Anterior cingulate cortex (tissue), 58 donors: ENCODE measurements at places on chromosomes 16 and 17.
A peak's percentile ranks its signal among the peaks of the same experiment; 100 is the strongest.

- DNase-seq: no peak
Observed at GRCh38 chr16:69495821-69496220, 69.9 kb upstream of the NFAT5 start.

DNA sequence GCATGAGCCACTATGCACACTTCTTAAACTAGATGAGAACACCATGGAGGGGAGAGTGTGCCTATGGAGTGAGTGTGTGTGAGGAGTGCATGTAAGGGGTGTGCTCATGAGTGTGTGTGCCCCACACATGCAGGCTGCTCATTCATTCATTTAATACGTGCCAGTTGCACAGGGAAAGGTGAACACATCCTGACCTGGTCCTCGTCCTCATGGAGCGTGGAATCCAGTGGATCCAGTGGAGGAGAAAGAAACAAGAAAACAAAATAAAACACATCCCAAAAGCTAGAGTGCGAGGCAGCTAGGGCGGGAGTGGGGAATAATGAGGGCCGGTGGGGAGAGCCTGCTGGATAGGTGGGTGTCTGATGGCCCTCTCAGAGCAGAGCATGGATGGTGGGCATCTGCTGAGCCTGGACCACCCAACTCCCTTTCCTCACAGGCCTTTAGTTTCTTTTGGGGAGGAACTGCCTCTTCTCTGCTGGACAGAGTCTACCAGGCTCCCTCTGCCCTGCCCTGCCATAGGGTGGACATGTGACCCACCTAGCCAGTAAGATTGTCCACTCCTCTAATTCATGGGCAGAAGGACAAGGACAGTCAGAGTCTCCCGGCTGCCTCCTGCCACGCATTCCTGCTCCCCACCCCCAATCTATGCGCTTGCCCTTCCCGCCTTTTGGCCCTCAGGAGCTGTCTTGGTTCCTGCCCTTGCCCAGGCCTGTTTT, 204.3 kb downstream of the RAB11FIP4 start:
- DNase-seq: no peak

GRCh38 chr17:74862108-74862901, 2.6 kb upstream of the GRIN2C start:
- peak; percentile 20 for DNase-seq

DNA sequence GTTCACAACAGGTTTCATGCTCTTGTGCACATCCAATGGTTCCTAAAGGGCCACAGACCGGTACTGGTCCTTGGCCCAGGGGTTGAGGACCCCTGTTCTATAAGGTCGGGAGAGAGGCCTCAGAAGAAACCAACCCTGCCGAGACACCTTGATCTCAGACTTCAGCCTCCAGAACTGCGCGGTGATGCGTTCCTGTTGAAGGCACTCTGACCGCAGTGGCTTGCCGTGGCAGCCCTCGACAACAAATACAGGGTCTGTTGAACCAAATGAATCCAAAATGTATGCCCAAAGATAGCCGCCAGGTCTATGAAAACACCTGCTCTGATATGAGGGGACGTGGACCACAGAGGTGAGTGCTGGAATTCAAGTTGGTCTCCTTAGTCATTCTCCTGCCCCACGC, 389.8 kb downstream of the SEC14L1 start:
- no peak for DNase-seq

DNA sequence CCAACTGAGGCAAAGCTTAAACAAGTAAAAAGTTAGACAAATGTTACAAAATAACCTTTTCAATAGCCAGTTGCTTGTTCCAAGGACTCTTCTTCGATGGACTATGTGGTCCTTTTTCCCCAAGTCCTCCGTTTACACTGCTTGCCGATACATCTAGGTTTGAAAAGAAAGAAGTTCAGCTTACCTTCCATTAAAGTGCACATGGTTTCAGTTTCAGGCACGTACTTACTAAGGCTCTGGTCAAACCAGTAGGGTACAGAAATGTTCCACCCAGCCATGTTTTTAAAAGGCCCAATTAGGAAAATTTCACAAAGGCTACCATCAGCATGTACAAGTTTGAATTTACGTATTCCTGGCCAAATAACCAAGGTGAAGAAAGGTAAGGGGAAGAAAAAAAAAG, 2.1 kb downstream of the SRSF2 start:
- DNase-seq: no peak

DNA sequence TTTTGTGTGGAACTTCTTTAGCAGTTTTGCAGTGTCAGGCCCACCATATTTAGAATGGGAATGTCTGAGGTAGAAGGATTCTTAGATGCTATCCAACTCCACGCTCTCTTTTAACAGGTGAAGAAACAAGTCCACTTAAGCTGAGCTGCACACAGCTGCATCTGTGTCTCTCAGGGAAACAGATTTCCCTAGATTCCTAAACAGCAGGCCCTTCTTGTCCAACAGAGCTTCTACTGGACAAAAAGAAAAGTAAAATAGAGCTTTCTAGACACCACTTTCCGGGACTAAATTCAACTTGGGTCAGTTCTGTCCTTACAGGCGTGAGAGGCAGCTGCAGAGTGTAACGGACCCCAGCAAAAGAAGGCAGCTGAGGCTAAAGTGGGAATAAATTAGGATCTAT, 51.7 kb downstream of the SNX11 start:
- no peak for DNase-seq

GRCh38 chr16:85157813-85158742, 45.8 kb upstream of the CIBAR2 start:
- no peak for DNase-seq

DNA sequence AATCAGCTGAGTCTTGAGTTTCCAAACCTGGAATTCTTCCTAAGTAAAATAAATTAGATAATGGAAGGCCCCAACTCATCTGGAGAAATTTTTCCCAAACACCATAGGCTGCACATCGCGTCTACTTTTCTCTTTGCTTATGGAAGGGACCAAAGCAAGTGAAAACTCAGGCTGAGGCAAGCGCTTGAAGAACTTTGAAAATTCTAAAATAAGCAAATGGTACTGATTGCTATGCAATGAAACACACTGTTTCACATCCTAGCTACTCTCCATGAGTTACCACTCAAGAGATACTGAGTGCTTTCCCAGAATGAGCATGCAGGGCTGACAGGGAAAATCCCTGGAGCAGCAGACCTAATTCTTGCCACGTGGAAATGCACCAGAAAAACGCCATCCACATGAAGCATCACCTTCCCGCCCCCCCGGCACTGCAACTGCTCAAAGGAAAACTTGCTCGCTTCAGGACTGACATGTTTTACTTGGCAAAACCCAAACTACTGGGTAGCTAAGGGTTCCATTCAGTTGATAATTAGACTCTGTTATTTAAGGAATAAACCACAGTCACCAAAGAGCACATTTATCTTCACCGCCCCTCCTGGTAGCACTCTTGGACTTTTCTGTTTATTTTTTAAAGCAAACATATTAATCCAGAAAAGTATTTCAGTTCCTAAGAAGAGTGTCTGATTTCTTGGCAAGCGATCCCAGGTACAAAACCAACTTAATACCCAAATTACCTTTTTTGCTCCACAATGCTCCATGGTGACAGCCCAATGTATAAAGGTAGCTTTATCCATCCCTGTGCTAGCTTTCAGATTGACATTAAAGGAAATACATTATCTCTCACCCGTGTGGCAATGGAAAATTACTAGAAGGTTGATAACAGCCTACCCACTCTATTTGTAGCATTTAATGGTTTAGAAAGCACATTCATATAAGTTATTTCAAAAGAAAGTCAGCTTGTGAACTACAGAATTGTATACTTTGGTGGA, 62.5 kb downstream of the WDR59 start:
- no peak for DNase-seq
